ENCODE measurements at places on chromosomes 11 and 22. TPM values are rescaled to one million over a fixed set of nuclear protein-coding genes. Genes with fewer than 3 reads are reported as not detected.

The OSBP2 gene
- 1.5 TPM for total RNA-seq

The CHRDL2 gene
- not detected for total RNA-seq

The DSCAML1 gene
- total RNA-seq: not detected

The BTG4 gene
- total RNA-seq: 0.17 TPM

The NRIP3 gene
- 13.5 TPM for total RNA-seq

The SPON1 gene
- total RNA-seq: 0.25 TPM

The SLC25A45 gene
- 4.0 TPM for total RNA-seq

The PDGFD gene
- total RNA-seq: 0.02 TPM

The FOXRED2 gene
- total RNA-seq: 7.5 TPM

The PNPLA5 gene
- not detected for total RNA-seq

The ZC3H12C gene
- 8.5 TPM for total RNA-seq

The NTM gene
- 2.3 TPM for total RNA-seq

The PPP6R2 gene
- total RNA-seq: 24.5 TPM

The SMTNL1 gene
- total RNA-seq: not detected

The CNTF gene
- total RNA-seq: 1.3 TPM

The OR52I1 gene
- total RNA-seq: not detected

The MMP1 gene
- 23.3 TPM for total RNA-seq

The MS4A6E gene
- not detected for total RNA-seq

The CCDC116 gene
- not detected for total RNA-seq

The PLEKHA7 gene
- 0.17 TPM for total RNA-seq

The MYRF gene
- total RNA-seq: 0.30 TPM

The LAYN gene
- not detected for total RNA-seq

The LMO1 gene
- total RNA-seq: 0.40 TPM

The APLNR gene
- total RNA-seq: not detected

The CSF2RB gene
- not detected for total RNA-seq

The SLC25A18 gene
- 1.2 TPM for total RNA-seq

The TSPO gene
- total RNA-seq: 183 TPM

The UBQLN3 gene
- total RNA-seq: not detected

The KCNK4 gene
- total RNA-seq: not detected

The ATG2A gene
- 7.1 TPM for total RNA-seq

The BCR gene
- total RNA-seq: 21.2 TPM

The MISFA gene
- 1.1 TPM for total RNA-seq

The DCHS1 gene
- total RNA-seq: 0.14 TPM

The OR5AR1 gene
- total RNA-seq: not detected

The RRM1 gene
- 73.9 TPM for total RNA-seq

The CCDC87 gene
- 0.37 TPM for total RNA-seq

The SCO2 gene
- total RNA-seq: 4.0 TPM

The BAD gene
- 68.0 TPM for total RNA-seq

The FGF4 gene
- not detected for total RNA-seq

The TRIM68 gene
- total RNA-seq: 6.1 TPM

The XKR3 gene
- not detected for total RNA-seq

The OR4D5 gene
- not detected for total RNA-seq

The BATF2 gene
- total RNA-seq: 1.6 TPM

The SHANK2 gene
- 5.3 TPM for total RNA-seq

The KRTAP5-9 gene
- not detected for total RNA-seq

The C11orf16 gene
- not detected for total RNA-seq

The CTSW gene
- not detected for total RNA-seq

The C11orf71 gene
- total RNA-seq: 3.3 TPM

The CDC42BPG gene
- not detected for total RNA-seq

The OR8G5 gene
- not detected for total RNA-seq

The RAB36 gene
- 0.67 TPM for total RNA-seq

The CADM1 gene
- 0.35 TPM for total RNA-seq

The KDM4D gene
- total RNA-seq: 0.57 TPM

All from NCI-H460 (cell line).